BJ (cell line): ENCODE measurements at places on chromosomes 3 and 15. TPM values are rescaled to one million over a fixed set of nuclear protein-coding genes. Genes with fewer than 3 reads are reported as not detected.

GRCh38 chr3:188007897-188008296, 146.1 kb upstream of the LPP start:
- DNase-seq = no peak

The DZIP1L gene
- polyA plus RNA-seq = 7.3 and 12.7 TPM in 2 replicates

DNA sequence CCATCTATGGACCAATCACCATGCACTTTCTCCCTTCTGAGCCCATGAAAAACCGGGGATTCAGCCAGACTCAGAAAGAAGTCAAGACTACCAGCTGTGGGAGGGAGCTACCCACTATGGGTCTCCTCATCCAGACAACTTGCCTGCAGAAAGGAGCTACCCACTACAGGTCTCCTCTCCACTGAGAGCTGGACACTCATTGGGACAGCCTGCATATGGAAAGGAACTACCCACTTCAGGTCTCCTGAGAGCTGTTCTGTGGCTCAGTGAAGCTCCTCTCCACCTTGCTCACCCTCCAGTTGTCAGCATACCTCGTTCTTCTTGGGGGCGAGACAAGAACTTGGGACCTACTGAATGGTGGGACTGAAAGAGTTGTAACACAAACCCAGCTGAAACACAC, 22.3 kb upstream of the ZBED2 start:
- no peak for DNase-seq

DNA sequence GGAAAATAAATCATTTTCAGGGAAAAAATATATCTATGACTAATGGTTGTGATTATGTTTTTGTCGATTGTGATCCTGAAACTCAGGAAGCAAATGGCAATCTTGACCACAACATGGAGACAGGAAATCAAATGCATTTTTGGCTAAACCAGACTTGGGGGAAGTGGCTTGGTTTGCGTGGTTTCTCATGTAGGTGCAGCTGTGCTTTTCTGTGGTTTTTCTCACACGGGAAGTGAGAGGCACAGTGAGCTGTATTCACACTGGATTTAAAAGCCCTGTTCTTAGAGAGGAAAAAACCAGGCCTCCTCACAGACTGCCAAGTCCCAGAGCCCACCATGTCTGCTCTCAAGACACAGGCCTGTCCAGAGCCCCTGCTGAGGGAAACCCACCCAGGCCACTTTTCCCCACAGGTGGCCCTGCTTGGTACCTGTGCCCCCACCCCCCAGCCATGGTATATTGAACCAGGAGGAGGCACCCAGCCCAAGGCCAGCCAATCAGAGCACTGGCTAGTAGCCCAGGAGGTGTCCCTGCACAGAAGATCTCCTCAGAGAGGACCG, 46.1 kb downstream of the BTD start:
- DNase-seq = peak; percentile 78

DNA sequence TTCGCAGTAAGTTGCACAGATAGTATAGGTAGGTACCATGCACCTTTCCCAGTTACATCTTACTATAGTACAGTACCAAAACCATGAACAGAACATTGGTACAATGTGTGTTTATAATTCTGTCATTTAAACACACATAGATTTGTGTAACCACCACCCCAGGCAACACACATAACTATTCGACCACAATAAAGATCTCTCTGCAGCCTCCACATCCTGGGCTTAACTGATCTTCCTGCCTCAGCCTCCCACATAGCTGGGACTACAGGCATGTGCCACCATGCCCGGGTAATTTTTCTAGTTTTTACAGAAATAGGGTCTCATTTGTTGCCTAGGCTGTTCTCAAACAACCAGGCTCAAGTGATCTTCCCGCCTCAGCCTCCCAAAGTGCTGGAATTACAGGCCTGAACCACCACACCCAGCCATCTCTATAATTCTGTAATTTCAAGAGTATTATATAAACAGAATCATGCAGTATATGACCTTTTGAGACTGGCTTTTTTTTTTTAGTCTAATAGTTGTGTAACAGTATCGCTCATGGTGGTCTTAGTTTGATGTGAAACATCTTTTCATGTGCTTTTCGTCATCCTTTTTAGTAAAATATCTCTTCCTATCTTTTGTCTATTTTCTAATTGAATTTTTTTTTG, 13.3 kb upstream of the TMF1 start:
- DNase-seq = no peak

GRCh38 chr15:39312984-39313383, 267.9 kb upstream of the THBS1 start:
- no peak for DNase-seq

DNA sequence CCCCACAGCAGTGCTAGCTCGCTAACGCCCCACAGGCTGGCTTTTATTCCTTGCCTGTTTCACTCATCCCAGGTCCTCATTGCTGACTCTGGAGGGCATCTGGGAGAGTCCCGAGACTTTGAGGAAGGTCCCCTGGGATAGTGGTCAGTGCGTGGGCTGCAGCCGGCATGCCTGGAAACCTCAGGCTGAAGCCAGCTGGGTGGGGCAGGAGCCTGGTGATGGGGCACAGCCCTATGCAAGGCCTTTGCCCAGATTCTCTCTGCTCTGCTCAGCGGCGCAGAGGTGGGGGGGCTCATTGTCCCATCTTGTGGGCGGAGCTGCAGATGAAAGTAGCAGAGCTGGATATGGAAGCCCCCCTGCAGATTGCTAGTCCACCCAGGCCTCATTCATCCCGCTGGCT, 55.7 kb upstream of the SMAD6 start:
- no peak for DNase-seq

GRCh38 chr15:92902737-92903593, 2.8 kb downstream of the CHD2 start:
- DNase-seq = no peak
